ENCODE measurements at places on chromosomes 4 and X. TPM values are rescaled to one million over a fixed set of nuclear protein-coding genes. Genes with fewer than 3 reads are reported as not detected.

GRCh38 chr4:186948361-186949242, 224.9 kb upstream of the FAT1 start:
- no peak for DNase-seq

DNA sequence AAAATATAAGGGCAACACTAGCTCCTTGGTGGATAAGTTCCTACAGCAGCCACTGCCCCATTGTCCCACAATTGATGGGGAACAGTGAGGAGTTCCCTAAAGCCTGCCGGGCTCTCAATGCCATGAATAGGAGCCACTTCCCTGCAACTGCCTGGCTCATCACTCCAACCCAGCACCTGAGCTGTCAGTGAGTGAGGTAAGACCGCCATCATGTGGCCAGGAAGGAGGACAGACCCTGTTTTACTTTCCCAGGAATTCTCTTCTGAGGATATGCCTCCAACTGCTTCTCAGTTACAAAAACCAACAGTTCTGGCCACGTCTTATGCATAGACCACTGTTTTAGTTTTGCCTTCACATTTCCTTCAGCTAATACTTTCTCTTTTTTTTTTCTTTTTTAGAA, 45.5 kb downstream of the SRPX start:
- no peak for DNase-seq

GRCh38 chr4:128606173-128606572, 203.3 kb upstream of the JADE1 start:
- no peak for DNase-seq

The USP17L28 gene
- not detected for total RNA-seq

The AFM gene
- total RNA-seq, result not detected

GRCh38 chr4:98275145-98275544, 14.0 kb downstream of the RAP1GDS1 start:
- no peak for DNase-seq

DNA sequence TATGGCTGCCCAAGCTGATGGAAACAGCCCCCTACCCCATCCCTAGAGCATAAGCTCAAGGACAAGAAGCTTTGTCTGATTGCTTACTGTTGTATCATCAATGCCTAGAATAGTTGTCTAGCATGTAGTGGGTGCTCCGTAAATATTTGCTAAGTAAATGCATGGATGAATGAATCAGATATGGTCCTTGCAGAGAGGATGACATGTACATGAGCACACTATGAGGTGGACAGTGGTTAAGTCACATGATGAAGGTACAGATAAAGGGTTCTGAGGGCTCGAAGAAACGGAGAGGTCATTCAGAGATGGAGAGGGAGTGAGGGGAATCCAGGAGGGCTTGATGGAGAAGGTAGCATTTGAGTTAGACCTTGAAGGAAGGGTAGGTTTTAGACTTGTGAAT, 214.2 kb downstream of the RBMX2 start:
- DNase-seq, result no peak

DNA sequence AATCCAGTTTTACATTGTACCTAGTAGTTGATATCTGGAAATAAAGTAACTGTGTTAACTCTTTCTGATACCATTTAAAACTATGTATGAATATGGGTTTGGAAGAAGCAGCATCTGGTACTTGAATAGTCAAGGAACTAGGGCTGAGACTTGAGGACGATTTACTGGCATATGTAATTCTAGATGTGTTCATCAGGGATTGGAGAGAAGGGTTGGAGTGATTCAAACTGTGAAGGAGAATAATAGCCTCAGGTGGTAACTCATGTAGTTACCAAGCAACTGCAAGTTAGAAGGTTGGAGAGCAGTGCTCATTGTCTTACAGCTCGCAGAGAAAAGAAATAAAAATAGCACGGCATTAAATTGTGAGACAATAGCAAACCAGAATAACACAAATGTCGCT, 29.5 kb upstream of the TXLNG start:
- DNase-seq, result no peak

DNA sequence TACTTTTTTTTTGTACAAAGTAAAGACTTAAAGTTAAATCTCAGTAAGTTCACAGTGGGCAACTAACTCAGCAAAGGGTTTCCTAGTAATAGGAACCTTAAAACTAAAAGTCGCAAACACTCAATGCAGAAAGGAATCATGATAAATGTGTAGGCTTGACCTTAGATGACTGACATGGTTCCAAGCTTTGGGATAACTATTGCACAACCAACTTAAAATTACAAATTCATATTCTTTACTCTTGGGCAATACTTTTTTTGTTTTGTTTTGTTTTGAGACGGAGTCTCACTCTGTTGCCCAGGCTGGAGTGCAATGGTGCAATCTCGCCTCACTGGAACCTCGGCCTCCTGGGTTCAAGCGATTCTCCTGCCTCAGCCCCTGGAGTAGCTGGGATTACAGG, 8.2 kb downstream of the ELOVL6 start:
- DNase-seq, result no peak

The CSTF2 gene
- total RNA-seq, result 17.9 TPM

The PPBP gene
- not detected for total RNA-seq

DNA sequence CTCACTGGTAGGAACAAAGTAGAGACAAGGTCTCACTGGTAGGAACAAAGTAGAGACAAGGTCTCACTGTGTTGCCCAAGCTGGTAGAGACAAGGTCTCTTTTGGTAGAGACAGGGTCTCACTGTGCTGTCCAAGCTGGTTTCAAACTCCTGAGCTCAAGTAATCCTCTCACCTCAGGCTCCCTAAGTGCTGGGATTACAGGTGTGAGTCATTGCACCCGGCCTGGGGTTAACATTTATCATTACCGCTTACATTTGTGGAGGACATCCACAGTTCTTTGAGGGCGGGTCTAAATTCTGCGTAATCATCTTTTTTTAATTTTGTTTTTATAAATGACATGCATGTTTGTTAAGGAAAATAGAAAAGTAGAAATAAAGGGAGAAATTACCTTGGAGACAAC, 12.0 kb downstream of the RAB33B start:
- DNase-seq, result no peak

- no peak for DNase-seq
Measured at GRCh38 chr4:148016063-148016637, 284.3 kb downstream of the ARHGAP10 start.

- DNase-seq, result no peak
Measured at GRCh38 chrX:47623540-47624027, 3.9 kb upstream of the SYN1 start.

DNA sequence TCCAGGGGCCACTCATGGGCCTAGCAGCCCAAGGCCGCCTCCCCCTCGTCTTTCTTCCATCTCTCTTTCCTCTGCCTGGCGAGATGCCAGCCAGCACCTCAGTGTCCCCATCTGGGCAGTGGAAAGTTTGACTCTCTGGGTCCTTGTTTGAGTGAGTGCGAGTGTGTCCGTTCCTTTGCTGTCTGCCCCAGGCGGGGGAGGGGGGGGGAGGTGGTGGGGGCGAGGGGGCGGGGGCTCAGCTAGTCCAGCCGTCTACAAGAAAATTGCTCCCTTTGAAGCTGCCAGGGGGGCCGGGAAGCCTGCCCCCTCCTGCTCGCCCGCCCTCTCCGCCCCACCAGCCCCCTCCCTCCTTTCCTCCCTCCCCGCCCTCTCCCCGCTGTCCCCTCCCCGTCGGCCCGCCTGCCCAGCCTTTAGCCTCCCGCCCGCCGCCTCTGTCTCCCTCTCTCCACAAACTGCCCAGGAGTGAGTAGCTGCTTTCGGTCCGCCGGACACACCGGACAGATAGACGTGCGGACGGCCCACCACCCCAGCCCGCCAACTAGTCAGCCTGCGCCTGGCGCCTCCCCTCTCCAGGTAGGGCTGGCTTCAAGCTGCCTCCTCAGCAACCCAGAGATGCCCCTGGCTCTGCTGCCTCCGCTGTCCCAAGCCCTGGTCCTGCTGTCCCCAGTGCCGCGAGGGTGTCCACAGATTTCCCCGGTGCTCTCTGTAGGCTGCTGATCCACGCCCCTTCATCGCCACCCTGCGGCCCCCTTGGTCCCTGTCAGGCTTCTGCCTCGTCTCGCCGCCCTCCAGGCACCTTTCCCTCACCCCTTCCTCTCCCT, at the start of gene BGN:
Gene BGN, plus strand, starts transcription at position 440 of the 821 bp plus-strand sequence. CDS start 9,652 bp downstream, outside the sequence.
- no peak for DNase-seq

The CXCL11 gene
- total RNA-seq, result 6.4 TPM

DNA sequence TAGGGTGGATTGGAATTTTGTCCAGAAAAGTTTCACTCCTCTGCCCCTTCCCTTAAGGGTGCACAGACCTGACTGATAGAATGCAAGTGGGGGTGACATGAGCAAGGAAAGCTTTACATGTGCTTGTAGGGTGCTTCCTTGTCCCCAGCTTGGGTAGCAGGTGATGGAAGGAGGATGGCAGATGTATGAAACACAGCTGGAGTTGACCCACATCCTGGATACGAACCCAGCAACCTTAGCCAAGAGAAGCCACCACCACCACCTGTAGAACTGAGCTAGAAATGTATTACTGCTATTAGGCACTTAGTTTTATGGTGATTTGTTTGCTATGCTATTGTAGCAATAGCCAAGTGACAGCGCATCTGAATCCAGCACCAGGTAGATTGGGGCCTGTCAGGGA, 227.4 kb downstream of the HS3ST1 start:
- DNase-seq, result no peak

- no peak for DNase-seq
Measured at GRCh38 chrX:18920079-18920478, 63.8 kb downstream of the PHKA2 start.

DNA sequence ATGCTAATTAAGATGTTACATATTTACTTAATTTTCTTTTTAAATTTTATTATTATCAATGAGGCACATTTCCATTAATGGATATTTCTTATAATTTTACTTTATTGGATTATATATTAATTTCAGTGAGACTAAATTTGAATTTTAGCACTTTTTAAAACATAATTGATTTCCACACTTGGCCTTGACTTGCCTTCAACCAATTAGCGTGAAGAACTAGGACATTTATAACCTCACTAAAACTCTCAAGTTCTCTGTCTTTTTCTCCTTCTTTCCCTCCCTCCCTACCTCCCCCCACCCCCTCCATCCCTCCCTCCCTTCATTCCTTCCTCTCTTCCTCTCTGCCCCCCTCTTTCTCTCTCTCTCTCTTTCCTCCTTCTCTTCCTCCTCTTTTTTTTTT, 1618.1 kb downstream of the C4orf33 start:
- no peak for DNase-seq

The FGF2 gene
- total RNA-seq, result 3.0 TPM

DNA sequence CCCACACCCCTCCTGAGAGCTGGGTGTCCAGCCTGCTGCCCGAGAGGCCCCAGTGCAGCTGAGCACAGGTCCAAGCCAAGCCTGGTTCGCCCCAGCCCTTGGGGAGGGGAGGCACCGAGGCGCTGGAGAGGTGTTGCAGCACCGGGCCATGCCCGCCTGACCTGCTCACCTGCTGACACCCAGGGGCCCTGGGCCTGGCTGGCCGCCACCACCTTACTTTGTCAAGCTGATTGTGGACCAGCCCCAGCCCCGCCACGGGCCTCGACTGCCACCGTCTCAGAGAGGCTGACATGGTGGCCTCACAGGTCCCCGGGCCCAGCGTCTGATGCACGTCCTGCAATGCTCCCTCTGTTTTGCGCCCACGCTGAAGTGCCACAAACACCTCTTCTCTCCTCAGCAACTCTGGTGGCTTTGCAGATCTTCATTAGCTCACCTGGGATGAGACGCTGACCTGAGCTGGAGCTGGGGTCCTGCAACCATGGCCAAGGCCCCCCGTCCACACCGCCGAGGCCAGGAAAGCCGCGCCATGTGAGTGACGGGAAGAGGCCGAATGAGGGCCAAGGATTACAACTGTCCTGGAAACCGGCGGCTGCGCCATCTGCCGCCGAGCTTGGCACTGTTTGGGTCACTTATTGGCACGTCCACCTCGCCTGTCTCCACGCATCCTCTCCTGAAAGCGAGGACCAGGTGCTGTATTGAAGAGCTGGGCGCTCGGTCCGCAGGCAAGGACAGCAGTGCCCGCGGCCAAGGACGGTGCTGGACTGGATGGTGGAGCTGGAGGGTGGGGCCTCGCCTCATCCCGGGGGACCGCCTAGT, 7.6 kb downstream of the CPLX1 start:
- no peak for DNase-seq

The CNGA1 gene
- total RNA-seq, result not detected
